Stimulated activated CD8-positive, alpha-beta memory T cell treated with anti-CD3 and anti-CD28 coated beads, Interleukin-4, amount 100 ng/mL, for 4 hours (primary cell): ENCODE measurements at places on chromosomes 3 and 15.

GRCh38 chr3:191262650-191263049 is 63.6 kb downstream of the OSTN start:
- DNase-seq: no peak

DNA sequence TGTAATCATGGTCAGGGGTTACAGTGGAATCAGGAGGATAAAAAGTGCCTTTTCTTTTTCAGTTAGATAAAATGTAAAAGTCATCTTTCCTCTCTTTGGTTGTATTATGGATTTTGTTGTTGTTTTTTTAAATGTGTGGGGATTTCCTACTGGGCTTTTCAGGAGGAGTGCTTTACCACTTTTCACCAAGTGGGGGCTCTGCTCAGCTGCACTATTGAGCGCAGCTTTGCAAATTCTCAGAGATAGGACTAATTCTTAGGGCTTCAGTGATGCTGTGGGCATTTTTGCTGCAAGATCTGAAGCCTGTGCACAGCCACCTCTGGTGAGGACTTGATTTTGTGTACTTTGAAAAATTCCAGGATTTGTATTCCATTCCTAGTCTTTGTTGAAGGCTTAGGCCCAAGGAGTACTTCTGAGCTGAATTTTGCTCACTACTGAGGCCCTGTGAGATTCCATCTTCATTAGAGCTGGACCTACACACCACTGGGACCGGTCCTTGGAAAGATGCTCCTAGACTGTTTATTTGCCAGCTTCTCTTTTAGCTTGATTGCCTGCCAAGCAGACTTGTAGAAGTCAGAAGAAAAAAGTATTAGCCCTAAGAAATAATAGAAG is 7.5 kb downstream of the GNB5 start:
- no peak for DNase-seq

DNA sequence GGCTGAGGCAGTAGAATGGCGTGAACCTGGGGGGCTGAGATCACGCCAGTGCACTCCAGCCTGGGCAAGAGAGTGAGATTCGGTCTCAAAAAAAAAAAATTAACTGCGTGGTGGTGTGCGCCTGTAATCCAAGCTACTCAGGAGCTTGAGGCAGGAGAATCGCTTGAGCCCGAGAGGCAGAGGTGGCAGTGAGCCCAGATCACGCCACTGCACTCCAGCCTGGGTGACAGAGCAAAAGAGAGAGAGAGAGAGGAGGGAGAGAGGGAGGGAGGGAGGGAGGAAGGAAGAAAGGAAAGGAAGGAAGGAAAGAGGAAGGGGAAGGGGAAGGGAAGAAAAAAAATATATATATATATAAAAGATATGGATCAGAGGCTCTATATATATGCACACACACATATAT is 6.0 kb downstream of the TM4SF19 start:
- no peak for DNase-seq

DNA sequence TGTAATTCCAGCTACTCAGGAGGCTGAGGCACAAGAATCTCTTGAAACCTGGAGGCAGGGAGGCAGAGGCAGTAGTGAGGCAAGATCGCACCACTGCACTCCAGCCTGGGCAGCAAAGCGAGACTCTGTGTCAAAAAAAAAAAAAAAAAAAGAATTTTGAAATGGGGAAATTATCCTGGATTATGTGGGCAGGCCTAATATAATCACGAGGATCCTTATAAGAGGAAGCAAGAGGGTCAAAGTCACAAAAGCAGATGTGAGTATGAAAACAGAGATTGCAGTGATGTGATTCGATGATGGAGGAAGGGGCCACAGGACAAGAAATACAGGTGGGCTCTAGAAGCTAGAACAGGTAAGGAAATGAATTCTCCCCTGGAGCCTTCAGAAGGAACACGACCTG is 159.6 kb downstream of the LEKR1 start:
- DNase-seq: no peak

DNA sequence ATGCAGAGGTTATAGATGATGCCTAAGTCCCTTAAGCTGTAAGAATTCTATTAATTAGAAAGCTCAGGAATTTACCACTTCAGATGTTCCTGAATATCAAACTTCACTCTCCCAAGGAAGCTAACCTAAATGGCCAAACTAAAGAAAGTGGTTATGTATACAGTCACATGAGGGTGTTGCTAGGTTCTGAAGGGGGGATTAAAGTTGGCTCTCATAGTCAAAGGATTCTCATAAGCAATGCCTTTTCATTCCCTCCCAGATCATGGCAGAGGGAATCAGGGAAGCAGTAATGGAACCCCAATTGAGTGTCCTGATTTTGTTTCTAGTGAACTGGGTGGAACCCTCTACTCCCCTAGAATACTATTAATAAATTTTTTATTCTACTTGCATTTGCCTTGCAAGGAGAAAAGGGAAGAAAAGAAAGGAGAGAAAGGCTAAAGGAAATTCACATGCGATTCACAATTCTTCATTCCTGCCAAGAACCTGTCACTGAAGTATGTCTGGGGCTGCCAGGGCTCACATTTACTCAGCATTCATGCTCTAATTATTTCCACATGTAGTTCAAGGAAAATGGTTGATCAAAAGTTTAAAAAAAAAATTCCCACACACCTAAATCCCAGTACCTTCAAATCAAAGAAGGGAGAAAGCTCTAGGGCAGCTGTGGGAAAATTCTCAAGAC is 25.1 kb downstream of the FSTL1 start:
- DNase-seq: no peak

GRCh38 chr3:79032686-79033318 is 735.0 kb downstream of the ROBO1 start:
- DNase-seq: no peak

- no peak for DNase-seq
These were observed 14.4 kb upstream of the WNT7A start for GRCh38 chr3:13894096-13894806.

DNA sequence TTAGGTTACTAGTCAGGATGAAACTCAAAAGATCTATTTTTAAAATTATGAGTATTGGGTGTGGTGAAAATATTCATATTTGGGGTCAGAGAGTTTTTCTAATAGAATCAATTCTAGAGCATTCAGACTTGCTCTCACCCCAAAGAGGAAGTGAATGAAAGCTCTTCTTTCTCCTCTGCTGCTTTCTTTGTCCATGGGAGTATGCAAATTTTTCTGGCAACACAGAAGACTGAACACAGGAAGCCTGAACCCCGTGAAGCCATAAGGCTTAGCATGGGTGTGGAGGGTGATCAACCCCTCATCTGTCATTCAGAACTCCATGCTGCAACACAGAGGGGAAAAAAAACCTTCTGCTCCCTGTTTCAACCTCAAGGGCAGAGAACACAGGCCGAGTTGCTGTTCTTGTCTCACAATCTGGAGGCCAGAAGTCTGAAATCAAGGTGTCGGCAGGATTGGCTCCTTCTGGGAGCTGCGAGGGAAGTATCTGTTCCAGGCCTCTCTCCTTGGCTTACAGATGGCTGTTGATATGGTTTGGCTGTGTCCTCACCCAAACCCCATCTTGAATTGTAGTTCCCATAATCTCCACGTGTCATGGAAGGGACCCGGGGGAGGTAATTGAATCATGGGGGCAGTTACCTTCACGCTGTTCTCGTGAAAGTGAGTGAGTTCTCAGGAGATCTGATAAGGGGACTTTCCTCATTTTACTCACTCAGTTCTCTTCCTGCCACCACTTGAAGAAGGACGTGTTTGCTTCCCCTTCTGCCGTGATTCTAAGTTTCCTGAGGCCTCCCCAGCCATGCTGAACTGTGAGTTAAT is 33.7 kb upstream of the CD47 start:
- DNase-seq: peak; percentile 49

GRCh38 chr3:186783731-186784515 is 546 bp downstream of the EIF4A2 start:
- peak; percentile 47 for DNase-seq

DNA sequence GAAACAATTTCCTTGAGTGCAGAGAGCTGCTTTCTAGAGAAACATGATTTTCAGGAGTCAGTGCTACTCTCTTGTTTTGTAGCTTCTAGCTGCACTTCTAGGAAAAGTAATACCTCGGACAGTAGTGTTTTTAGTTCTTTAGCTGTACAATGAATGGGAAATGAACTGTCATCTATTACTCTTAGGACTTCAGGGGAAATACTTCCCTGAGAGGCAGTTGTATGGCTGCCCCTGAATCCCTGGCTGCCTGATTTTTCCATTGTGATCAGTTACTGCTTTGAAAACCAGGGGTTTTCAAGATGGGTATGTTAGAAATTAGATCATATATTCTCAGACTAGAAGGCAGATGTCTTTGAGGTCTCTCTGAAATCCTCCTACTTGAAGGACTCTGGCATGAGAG is 200.3 kb upstream of the SEMA6D start:
- DNase-seq: no peak

DNA sequence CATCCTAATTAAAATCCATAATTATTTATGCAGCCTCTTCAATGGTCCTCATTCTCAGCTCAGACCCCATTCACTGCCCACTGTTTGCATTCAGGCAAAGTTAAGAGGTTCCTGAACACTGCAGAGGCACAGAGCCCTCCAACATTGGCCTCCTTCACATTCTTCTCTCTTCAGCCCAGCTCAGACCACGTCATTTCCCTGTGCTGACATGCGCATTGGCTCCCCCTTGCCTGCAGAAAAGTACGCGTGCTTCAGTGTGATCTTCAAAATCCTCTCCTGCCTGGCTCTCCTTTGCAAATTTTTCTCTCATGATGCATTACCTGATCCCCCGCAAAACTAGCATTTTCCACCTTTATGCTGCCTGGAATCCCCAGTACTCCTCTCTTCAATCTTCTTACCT is 552.3 kb downstream of the NTRK3 start:
- DNase-seq: no peak

DNA sequence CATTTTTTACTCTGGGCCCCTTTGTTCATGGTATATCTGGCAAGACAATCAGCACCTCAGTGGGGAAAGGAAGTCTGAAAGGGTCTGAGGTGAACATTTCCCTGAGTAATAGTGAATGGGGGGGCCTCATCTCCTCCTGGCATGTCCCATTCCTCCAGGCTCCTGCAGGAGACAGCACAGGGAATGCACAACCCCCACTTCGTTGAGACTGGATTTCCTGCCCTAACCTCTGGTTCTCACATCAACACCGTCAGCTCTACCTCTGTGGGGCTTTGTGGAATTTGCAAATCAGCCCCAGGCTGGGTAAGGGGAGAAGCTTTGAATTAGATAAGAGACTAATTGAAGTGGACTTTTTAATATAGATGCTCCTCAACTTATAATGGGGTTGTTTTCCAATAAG is 168.3 kb upstream of the TRIM42 start:
- no peak for DNase-seq

DNA sequence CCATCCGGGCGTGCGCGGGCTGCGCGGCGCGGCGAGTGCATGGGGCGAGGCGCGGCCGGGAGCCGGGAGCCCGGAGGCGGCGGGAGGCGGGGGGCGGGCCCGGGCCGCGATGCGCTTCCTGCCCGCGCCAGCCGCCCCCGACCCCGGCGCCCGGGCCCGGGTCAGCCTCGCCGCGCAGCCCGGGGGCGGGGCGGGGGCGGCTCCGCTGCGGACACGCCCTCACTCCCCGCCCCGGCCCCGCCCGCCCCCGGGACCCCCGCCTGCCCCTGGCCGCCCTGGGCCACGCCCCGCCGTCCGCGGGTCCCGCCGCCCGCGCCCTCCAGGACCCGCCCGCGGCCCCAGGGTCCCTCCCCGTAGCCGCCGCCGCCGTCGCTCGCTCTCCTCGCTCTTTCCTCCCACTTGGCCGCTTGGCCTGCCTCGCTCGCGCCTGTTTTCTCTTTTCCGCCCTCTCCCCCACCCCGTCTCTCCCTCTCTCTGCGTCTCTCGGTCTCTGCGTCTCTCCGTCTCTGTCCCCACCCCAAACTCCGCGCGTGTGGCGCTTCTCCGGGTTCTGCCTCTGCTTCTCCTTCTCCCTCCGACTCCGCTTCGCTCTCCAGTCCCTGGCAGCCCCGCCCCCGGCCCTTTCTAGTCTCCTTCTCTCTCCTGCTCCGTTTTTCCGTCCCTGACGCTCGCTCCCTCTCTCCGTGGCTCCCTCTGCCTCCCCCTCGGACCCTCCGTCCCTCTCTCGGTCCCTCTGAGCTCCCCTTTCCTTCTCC is at the start of gene PLXND1:
TSS of gene PLXND1 (minus strand) at position 41 of the 755 bp plus-strand sequence. CDS start at position 4, 37 bp downstream.
- no peak for DNase-seq
